Renal pelvis (tissue), 12 donors: ENCODE measurements at places on chromosomes 7 and 10.

GRCh38 chr10:34830217-34830822, 15.2 kb upstream of the PARD3 start:
- no peak for DNase-seq

DNA sequence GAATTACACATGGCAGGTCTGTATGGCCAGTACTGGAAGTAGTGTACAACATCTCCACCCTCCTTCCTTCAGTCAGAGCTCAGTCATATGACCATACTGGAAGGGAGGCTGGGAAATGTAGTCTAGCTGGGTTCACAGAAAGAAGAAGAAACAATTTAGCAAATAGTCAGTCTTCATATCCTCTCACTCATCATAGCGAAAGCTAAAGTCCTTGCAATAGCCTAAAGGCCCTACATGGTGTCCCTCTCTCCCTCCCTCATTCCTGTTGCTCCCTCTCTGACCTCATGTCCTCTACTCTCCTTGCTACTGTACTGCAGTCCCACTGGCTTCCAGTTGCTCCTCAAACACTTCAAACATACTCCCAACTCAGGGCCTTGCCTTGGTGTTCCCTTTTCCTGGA, 4.3 kb upstream of the CALU start:
- DNase-seq: no peak

GRCh38 chr7:130273933-130274255, 7.2 kb downstream of the CPA2 start:
- no peak for DNase-seq

- DNase-seq: peak; percentile 85
Measured at GRCh38 chr7:141533149-141533949, 17.9 kb upstream of the AGK start.

GRCh38 chr10:27490807-27491206, 13.3 kb upstream of the RAB18 start:
- DNase-seq: no peak

DNA sequence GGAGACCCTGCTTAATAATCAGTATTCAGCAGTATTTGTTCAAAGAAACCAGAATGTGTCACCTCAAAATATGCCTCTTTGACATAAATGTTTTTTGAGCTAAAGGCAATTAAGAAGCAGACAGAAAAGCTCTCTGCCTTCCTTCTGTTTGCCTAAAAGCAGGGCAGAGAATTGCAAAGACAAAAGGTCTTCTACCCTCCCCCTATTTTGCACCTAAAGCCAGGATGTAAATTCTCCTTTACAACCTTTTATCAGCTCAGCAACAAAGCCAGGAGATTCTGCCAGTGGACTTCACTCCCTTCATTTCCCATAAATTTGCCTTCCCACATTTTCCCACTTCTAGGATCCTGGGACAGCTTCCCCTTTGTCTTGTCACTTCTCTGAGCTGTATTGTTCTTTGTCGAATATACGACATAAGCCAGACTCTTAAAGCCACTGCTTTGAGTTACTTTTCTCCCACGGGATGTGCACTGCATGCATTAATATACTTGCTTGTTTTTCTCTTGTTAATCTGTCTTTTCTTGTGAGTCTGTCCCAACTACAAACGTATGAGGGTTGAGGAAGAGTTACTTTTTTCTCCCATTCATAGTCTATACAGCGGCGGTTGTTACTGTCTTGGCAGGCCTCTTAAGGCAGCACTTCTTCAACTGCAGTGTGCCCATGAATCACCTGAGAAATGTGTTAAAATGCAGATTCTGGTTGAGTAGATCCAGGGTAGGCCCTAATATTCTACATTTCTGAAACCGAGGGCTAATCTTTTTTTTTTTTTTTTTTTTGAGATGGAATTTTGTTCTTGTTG, 48.2 kb downstream of the ST8SIA6 start:
- DNase-seq: no peak

- no peak for DNase-seq
Measured at GRCh38 chr10:75136346-75136745, 24.9 kb downstream of the SAMD8 start.

- no peak for DNase-seq
Measured at GRCh38 chr7:106185719-106186118, 73.6 kb upstream of the SYPL1 start.

DNA sequence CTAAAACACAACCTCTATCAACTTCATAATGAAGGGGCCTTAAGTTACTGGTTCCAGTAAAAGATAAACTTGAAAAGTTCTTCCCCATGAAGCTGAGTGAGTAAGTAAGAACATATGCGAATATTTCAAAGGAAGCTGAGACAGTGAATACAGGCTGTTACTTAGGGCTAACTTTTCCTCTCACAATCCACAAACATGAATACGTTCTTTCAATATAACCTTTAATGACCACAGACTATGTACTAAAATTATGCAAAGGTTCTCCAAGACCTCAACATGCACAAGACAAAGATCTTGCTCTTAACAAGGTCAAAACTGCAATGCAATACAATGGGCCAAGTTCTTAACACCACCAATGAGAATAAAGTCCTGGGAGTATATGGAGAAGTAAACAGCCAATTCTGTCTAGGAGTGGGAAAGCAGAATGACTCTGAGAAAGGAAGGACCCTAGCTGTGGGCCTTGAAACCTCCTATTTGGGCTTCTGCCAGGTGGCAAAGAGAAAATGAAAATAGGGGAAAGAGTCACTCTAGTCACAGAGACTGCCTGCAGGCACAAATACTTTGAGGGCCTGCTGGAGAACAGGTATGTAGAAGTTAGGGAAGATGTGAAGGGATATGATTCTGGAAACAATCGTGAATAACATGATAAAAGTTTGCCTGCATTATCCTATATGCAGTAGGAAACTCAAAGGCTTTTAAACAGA, 43.7 kb downstream of the OSBPL3 start:
- DNase-seq: no peak

GRCh38 chr10:127296696-127297095, 100.3 kb upstream of the INSYN2A start:
- DNase-seq: no peak

DNA sequence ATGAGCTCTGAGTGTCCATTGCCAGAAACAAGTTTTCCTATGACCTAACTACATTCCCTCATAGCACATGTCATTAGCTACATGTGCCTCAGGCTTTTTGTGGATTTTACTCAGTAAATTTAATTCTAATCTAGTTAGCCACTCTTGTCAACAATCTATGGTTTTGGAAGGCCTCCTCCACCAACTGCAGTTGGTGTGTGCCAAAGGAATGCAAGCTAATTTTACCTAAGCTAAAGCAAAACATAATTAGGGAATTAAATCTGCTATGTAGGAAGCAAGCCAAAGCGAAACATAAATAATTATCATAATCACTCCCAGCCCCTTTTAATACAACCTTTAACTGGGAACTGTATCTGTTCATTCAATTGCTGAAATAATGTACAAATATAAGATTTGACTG, 3.5 kb upstream of the CTTNBP2 start:
- DNase-seq: no peak

- peak; percentile 54 for DNase-seq
Measured at GRCh38 chr7:70693321-70693685, 438.6 kb upstream of the GALNT17 start.

DNA sequence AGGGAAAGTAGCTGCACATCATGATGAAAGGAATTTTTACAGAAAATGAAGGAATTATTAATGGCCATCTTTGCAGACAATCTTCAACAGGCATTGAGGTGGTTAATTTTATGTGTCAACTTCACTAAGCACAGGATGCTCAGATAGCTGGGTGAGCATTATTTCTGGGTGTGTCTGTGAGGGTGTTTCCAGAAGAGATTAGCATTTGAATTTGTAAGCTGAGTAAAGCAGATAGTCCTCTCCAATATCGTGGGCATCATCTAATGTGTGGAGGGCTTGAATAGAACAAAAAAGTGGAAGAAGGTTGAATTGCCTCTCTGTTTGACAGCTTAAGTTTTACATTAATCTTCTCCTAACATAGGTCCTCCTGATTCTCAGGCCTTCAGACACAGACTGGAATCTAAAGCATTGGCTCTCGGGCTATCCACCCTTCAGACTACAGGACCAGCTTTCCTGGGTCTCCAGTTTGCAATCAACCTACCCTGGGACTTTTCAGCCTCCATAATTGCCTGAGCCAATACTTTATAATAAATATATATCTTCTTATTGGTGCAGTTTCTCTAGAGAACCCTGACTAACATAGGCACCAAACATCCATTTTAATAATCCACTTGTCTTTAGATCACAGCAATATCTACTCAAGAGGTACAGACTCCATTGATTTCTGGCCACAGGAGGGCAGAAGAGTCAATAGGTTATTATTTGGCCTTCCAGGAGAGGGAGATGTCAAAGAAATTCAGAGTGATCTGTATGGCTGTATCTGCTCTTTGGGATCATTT, 10.5 kb upstream of the CRPPA start:
- no peak for DNase-seq
